ENCODE measurements at places on chromosomes 3 and 15.

GRCh38 chr15:91879158-91879557 lies 25.6 kb downstream of the SLCO3A1 start:
- DNase-seq: no peak

- DNase-seq: no peak
Measured at GRCh38 chr3:134535186-134535970, 49.5 kb downstream of the CEP63 start.

GRCh38 chr3:129317848-129318247 lies 39.2 kb downstream of the HMCES start:
- no peak for DNase-seq

GRCh38 chr3:188316021-188316722 lies 162.2 kb downstream of the LPP start:
- DNase-seq: no peak

GRCh38 chr3:194056731-194057415 lies 79.1 kb upstream of the HES1 start:
- DNase-seq: no peak

DNA sequence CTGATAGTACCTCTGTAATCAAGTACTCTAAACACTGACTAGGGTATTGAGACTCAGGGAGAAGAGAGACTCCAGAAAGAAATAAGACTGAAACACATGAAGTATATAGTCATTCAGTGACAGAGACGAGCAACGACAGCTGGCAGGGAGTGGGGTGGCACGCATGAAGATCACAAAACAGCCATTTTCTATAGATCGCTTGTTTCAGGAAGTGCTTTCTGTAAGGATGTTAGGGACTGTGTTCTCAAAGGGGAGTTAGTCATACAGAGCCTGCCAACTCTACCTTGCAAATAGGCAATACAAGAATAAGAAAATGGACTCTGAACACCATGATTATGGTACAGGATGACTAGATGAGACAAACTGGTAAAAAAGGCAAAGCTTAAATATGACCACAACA lies 139.5 kb downstream of the TBL1XR1 start:
- no peak for DNase-seq

- DNase-seq: no peak
Measured at GRCh38 chr15:28868744-28869345, 16.9 kb upstream of the APBA2 start.

DNA sequence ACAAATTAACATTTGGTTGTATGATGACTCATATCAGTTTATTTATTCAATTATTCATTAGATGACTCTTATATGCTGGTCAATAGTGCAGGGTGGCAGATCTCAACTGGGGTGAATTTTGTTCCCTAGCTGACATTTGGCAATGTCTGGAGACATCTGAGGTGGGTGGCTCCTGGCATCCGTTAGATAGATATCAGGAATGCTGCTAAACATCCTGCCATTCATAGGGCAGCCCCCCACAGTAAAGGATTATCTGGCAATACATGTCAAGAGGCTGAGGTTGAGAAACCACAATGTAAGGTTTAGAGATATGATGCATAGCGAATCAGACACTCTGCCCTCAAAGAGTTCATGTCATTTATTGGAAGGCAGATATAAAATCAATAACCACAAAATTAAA lies 719.9 kb downstream of the CADM2 start:
- DNase-seq: no peak

DNA sequence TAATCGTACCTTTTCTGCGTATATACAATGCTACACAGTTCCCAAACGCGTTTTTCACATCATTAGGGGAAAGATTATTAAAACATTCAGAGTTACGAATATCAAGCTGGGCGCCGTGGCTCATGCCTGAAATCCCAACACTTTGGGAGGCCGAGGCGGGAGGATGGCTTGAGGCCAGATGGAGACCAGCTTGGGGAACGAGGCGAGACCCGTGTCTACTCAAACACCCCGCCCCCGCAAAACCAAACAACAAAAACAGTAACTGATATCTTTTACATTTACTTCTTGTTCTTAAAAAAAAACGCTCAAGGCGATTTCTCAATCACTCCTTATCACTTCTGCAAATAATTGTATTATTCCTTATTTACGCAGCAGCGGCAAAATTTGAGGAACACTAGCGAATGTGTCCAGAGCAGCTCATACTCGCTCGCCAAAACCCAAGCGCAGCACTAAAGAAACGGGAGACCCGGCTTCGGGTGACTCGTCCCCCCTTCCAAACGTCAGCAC lies 1.2 kb downstream of the ZBTB11 start:
- no peak for DNase-seq

DNA sequence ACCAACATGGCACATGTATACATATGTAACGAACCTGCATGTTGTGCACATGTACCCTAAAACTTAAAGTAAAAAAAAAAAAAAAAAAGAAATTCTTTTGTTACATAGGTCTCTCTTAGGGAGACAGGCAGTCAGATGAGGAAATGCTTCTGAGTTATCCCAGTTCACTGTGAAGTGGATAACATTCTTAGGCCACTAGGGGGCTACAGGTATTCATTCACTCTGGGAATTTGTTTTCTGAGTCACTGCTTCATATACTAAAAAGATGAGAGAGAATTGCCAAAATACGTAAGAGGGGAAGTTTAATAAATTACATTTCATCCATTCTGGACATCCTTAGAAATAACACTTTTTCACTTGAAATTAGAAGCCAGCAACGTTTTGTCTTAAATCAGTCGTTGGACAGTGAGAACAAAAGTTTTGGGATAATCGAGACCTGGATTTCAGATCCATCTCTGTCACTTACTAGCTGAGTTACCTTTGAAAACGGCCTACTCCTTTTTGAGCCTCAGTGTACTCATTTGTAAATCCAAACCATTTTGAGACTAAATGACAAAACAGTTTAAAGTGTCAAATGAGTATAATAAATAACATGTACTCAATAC lies 738.4 kb upstream of the ALCAM start:
- peak; percentile 17 for DNase-seq

- no peak for DNase-seq
Measured at GRCh38 chr3:71226565-71227269, 356.8 kb downstream of the FOXP1 start.

GRCh38 chr3:79534727-79535126 lies 233.1 kb downstream of the ROBO1 start:
- DNase-seq: no peak

GRCh38 chr3:126353694-126354321 lies 3.4 kb downstream of the KLF15 start:
- DNase-seq: no peak

DNA sequence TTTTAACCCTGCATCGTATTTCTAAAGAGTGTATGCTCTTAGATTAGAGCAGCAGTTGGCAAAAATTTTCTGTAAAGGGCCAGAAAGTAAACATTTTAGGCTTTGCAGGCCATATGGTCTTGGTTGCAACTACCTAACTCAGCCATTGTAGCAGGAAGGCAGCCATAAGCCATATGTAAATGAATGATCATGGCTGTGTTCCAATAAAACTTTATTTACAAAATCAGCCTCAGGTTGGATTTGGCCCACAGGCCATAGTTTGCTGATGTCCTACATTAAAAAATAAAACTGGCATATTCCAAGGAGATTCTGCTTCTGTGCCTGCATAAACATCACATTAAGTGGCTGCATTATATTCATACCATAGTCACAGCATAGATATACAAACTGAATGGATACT lies 134.9 kb downstream of the STT3B start:
- DNase-seq: no peak

- DNase-seq: peak; percentile 70
Measured at GRCh38 chr3:43632269-43632733, 10.5 kb upstream of the ANO10 start.

- no peak for DNase-seq
Measured at GRCh38 chr3:122942239-122942638, 85.3 kb downstream of the SEMA5B start.

- no peak for DNase-seq
Measured at GRCh38 chr15:56598991-56599390, 134.1 kb upstream of the MNS1 start.

GRCh38 chr3:39144748-39145380 lies 8.5 kb downstream of the CSRNP1 start:
- no peak for DNase-seq

DNA sequence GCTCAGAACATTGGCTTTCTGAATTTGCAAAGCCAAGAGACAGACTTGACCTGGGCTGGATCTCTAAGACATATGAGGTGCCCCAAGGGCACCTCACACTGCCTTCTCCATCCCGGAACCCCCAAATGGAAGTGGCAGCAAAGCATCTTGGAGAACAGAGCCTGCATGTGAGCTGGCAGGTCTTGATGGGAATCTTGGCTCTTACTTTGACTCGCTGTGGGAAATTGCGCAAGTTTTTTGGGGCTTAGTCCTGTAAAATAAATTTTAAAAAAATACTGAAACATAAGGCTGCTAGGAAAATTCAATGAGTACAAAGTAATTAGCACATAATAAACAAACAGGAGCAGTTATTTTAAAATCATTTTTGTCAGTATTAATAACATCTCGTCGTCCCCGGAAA lies 13.7 kb upstream of the SEC22A start:
- no peak for DNase-seq

- DNase-seq: no peak
Measured at GRCh38 chr3:126956361-126956760, 26.6 kb upstream of the PLXNA1 start.

DNA sequence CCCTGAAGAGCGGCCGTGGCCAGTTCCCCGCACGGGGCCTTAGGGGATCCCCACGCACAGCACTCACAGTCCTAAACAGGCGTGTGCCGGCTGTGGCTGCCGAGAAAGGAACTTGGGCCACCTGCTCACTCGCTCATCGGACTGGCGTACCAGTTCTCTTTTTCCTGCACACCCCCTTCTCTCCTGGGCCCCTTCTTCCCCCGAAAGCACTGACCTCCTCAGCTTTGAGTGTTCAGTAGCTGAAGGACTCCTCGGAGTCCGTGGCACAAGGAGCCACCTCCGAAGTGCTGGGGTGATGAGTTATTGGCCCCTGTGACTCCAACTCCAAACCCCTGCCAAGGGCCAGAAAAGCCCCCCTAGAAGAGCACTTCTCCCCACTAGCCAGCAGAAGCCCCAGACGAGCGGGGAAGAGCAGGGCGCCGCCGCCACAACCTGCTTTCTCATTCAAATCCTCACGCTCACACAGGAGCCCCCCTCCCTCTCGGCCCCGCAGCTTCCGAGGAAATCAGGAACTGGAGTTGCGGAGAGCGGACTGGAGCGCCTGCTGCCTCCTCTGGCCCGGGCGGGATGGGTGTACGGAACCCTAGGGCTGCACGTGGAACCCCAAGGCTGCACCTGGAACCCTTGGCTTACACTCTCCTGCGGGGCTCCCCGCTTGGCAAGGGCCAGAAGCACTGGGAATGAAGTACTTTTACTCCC lies at the start of gene PLCH1:
TSS of gene PLCH1 (minus strand) at position 446 of the 699 bp plus-strand sequence. CDS start 40,847 bp downstream, outside the sequence.
- no peak for DNase-seq

DNA sequence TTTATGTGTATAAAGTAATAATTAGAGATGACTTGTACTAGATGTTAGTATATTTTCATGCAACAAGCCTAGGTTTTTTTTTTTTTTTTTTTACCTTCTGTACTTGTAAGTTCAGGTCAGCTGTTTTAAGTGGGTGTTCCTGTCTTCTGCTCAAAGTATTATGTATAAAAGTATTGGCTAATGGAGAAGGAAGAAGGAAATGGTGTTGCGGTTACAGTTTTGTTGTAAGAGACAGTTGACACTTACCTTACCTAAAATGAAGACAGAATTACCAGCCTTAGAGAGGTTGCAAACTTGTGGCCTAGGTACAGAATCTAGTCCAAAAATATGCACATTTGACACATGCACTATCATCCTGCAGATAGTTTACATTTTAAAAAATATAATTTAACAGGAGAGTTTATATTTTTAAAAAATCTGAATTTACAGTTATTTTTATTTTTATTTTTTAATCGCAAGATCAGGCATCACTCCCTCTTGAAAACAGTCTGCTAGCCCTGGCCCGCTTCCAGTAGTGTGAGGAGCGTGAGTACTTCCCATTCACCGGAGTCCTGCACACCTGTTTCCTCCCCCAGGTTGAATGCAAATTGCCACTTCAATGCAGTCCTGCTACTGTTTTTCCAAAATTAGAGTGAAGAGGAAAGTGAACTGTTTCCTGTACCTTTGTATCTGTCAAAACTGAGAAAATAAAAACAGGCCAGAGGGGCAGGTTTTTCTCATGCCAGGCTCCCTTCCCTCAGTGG lies 224.3 kb upstream of the SOX2 start:
- DNase-seq: no peak

GRCh38 chr3:129577925-129578786 lies 28.3 kb downstream of the PLXND1 start:
- DNase-seq: no peak

DNA sequence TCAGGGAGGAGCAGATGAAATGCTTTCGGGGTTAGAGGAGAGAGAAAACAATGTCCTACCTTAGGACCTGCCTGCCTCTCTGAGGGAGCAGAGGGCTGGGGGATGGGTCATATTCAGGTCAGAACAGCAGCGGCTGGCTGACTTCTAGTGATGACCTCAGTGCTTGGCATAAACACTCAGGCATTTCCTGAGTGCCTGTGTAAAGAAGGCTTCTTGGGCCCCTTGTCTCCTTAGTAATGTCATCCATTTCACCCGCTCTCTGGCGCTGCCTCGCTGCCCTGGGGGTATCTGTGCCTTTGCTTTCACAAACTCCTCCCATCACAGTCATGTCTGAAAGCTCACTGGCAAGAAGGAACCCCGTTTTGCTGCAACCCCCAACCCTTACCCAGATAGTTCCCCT lies 82.9 kb upstream of the GSK3B start:
- peak; percentile 71 for DNase-seq

GRCh38 chr15:55060836-55061235 lies 135.9 kb downstream of the RSL24D1 start:
- DNase-seq: no peak

- no peak for DNase-seq
Measured at GRCh38 chr3:8635631-8636030, 9.0 kb downstream of the SSUH2 start.

GRCh38 chr15:65327651-65328393 lies 23.3 kb downstream of the RNU5B-1 start:
- DNase-seq: no peak

DNA sequence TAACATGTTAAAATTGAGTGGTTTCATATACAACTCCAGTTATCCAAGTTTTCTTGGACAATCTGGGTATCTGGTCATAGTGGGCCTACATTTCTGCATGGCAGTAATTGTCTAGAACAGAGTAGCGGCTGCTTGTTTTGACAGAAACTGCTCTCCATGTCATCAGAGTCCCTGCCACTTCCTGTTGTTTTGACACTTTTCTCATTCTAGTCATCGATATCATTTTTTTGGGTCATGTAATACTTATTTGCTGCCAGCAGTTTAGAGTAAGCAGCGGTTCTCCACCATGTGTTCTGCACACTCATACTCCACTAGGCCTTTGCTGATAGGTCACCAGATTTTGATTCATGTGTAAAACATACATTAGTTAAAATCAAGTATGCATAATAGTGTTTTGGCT lies 81.5 kb downstream of the SLC25A26 start:
- no peak for DNase-seq

- no peak for DNase-seq
Measured at GRCh38 chr15:85831415-85832113, 36.8 kb upstream of the KLHL25 start.

All from GM04503 (cell line).